A549 treated with dexamethasone at 1 μM for 4 hours (cell line): ENCODE measurements at places on chromosomes 4 and X. TPM values are rescaled to one million over a fixed set of nuclear protein-coding genes. Genes with fewer than 3 reads are reported as not detected.

AMBN gene
- total RNA-seq: not detected in 5 replicates

MAD2L1 gene
- 41.6 to 63.4 TPM (median 44.7 TPM) in 5 replicates for total RNA-seq

CXorf49 gene
- not detected in 5 replicates for total RNA-seq

SMIM10L2A gene
- total RNA-seq: 0.16 to 0.22 TPM (median 0.17 TPM) in 5 replicates

PDLIM3 gene
- 0.08 to 0.27 TPM (median 0.14 TPM) in 5 replicates for total RNA-seq

TMEM156 gene
- total RNA-seq: 18.0 to 22.9 TPM (median 21.3 TPM) in 5 replicates

IL2RG gene
- 0.06 to 0.25 TPM (median 0.16 TPM) in 5 replicates for total RNA-seq

SYAP1 gene
- 20.3 to 27.7 TPM (median 24.4 TPM) in 5 replicates for total RNA-seq

UGT2B28 gene
- total RNA-seq: 0.05 TPM in 1 of 5 replicates, not detected in the others

AWAT2 gene
- total RNA-seq: not detected in 5 replicates

SH3RF1 gene
- total RNA-seq: 7.1 to 11.0 TPM (median 9.3 TPM) in 5 replicates

DUSP21 gene
- total RNA-seq: not detected in 5 replicates
